ENCODE measurements at places on chromosomes 5 and 9. TPM values are rescaled to one million over a fixed set of nuclear protein-coding genes. Genes with fewer than 3 reads are reported as not detected.

The TICAM2 gene
- total RNA-seq, result 1.2 TPM

The TAF11L5 gene
- not detected for total RNA-seq

The SAXO1 gene
- total RNA-seq, result not detected

The PSD2 gene
- not detected for total RNA-seq

The RIMOC1 gene
- 13.5 TPM for total RNA-seq

The SPINK6 gene
- not detected for total RNA-seq

The PTGDS gene
- not detected for total RNA-seq

The FSTL4 gene
- not detected for total RNA-seq

The PCDHGA8 gene
- 0.14 TPM for total RNA-seq

The SPATA9 gene
- 0.36 TPM for total RNA-seq

The HAVCR2 gene
- total RNA-seq, result not detected

The DNM1 gene
- 16.7 TPM for total RNA-seq

The OR1L4 gene
- total RNA-seq, result not detected

The SGCD gene
- total RNA-seq, result 0.06 TPM

The ELP1 gene
- 19.8 TPM for total RNA-seq

The HRCT1 gene
- total RNA-seq, result not detected

The STC2 gene
- total RNA-seq, result 50.6 TPM

The LCN1 gene
- total RNA-seq, result not detected

The CLIC3 gene
- 2.4 TPM for total RNA-seq

The CYFIP2 gene
- 56.5 TPM for total RNA-seq

The PPP2R2B gene
- total RNA-seq, result 3.9 TPM

The ADAMTS12 gene
- total RNA-seq, result 3.3 TPM

The FOXD1 gene
- 30.0 TPM for total RNA-seq

The ACER2 gene
- total RNA-seq, result 4.1 TPM

The SCGB3A2 gene
- not detected for total RNA-seq

The TCF7 gene
- 3.5 TPM for total RNA-seq

The CWC27 gene
- total RNA-seq, result 17.6 TPM

The PCDHA9 gene
- not detected for total RNA-seq

The HACD4 gene
- total RNA-seq, result 2.0 TPM

The C9 gene
- not detected for total RNA-seq

The VLDLR gene
- total RNA-seq, result 7.5 TPM

The SIT1 gene
- total RNA-seq, result not detected

The ZDHHC11 gene
- 1.5 TPM for total RNA-seq

The BARX1 gene
- not detected for total RNA-seq

The OTP gene
- not detected for total RNA-seq
